ENCODE measurements at places on chromosomes 13 and 19. TPM values are rescaled to one million over a fixed set of nuclear protein-coding genes. Genes with fewer than 3 reads are reported as not detected.

ICAM5 gene
- total RNA-seq: 3.7 TPM

DNA sequence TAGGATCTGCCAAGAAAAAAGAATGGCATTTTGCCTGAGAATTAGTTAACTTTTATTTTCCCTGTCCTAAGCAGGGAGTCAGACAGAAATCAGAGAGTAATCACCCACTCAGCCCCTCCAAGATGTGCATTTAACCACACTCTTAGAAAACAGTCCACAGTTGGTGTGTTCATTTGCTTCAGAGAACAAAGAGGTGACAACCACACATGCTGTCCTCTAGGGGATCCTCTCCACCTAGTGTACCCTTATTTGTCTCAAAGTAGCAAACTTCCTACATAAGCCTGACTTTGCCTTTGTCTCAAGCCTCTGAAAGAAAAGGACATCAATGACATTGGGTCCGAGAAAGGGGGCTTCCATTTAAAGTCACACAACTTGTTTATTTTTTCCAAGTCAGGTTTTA is 107.0 kb upstream of the RFC3 start:
- DNase-seq: peak; percentile 12

DNA sequence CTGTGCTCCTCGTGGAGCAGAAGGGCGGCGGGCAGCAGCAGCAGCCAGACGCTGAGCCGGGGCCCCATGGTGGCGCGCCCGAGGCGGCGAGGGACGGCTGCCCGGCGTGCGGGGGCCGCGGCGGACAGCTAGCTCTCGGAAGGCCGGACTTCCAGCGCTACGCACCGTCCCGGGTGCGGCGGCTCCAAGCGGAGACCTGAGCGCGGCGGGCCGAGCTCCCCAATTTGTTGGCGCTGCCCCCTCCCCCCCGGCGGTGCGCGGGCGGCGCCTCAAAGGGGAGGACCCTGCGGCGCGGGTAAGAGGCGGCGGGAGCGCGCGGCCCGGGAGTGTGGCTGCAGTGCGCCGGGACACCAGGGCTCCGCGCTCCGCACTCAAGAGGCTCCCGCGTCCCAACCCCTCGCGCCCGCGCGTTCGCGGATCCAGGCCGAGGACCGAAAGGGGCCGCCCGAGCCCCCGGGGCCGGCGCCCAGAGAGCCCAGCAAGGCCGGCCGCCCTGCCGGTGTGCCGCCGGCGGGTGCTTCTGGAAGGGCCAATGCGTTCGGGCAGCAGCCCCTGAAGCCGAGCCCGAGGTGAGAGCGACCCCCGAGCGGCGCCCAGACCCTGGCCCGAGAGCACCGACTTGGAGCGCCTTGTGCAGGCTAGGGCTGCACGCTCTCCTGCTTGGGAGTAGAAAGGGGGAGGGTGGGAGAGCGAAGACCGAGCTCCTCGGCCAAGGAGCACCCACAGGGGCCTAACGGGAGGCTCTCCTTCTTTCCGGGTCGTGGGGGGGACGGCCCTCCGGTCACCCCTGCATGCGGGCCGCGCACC is at the start of the genes COL4A1 and COL4A2:
COL4A1 (minus strand) TSS at position 198 of the 807 bp plus-strand sequence; CDS start at position 68, 130 bp downstream.
COL4A2 (plus strand) TSS at position 325 of the 807 bp plus-strand sequence. CDS start 620 bp downstream, outside the sequence.
- peak; percentile 92 for DNase-seq

GRCh38 chr13:88648598-88649373 is 977.6 kb downstream of the SLITRK5 start:
- DNase-seq: no peak

DNA sequence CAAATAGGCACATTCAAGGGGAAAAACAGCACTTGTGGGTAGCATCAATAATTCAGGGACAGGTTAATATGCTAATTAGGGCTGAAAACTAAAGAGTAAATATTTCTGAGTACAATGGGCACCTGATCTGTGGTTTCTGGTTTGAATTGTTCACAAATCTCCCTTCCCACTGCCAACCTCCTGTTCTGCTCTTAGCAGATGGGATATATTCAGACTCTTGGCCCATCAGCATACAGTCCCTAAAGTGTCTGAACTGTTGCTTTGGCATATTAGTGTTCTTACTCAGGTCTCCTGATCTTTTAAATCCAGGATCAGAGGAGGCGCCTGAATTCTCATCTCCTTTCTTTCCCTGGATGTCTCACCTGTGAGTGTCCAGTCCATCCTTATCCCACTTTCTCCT is 8.2 kb upstream of the LRCH1 start:
- no peak for DNase-seq

DNA sequence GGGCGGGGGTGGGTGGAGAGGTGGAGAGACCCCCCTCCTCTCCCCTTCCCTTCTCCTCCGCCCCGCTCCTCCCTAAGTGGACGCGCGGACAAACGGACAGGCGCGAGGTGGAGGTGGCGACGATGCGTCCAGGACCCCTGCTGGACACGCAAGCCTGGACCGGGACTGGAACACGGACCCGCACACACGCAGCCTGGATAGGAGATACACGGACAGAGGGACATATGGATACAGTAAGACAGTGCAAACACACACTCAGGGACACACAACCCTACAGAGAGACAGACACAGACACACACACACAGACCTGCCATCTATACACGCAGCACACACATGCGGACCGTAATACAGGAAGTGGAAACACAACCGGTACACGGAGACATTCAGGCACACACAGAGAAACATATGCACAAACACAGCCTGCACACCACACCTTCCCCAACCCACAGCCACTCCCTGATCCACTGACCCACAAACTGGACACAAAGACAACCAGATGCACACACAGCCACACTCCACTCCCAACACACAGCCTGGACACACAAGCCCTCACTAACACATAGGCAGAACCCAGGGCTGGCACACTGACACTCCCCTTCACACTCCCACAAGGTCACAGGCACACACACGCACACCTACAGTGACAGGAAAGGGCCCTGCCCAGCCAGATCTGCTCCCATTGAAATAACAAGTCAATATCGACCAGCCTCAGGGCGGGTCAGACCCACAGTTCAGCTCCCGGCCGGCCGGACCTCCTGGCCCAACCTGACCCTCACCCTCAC is 696 bp upstream of the ERFL start:
- peak; percentile 74 for DNase-seq

DNA sequence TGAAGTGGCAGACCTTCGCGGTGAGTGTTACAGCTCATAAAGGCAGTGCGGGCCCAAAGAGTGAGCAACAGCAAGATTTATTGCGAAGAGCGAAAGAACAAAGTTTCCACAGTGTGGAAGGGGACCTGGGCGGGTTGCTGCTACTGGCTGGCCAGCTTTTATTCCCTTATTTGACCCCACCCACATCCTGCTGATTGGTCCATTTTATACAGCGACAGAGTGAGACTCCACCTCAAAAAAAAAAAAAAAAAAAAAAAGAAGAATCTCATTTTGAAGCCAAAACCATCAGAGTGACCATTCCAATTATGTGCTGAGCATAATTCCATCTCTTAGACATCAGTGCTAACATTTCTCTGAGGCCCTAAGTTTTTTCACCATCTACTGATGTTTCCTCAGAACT is 1.9 kb upstream of the ZNF552 start:
- DNase-seq: no peak

GRCh38 chr13:108629181-108629752 is at the start of gene MYO16:
TSS of gene MYO16 (plus strand) at chr13:108629611. CDS start at chr13:108629845, 234 bp downstream.
- DNase-seq: no peak

DNA sequence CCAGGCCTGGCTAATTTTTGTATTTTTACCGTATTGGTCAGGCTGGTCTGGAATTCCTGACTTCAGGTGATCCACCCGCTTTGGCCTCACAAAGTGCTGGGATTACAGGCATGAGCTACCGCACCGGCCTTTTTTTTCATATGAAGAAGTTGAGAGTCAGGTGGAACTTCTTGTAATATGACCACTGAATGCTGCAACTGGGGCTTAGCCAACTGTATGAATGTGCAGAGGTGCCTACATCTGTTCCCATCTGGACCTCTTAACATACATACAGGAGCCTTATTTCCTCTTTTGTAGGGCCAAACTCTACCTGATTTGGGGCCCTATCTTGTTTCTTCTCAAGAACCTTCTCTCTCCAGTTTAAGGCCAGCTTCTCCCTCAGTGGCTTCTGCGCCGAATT is 11.9 kb upstream of the GGACT start:
- DNase-seq: no peak

DNA sequence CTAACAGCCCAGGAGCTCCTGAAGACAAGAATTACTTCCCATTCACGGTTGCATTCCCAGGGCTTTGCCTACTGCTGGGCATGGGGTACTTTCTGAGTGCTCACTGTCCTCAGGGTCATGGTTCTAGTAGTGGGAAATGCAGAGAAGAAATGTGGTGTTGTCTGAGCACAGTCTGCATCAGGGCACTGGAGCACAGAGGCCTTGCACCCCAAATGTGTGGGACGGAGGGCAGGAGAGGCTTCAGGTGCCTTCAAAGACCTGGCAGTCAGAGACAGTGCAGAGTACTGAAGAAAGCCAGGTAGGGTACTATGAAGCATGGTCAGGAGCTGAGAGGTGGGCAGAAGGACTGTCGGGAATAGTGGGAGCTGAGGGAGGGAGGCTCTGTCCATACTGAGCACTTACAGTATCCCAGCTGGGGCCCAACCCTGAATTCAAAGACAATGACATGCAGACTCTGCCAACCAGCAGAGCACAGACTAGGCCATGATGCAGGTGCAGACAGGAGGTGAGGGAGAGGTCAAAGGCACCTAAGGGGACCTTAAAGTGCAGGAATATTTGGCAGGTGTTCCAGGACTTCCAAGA is 144.4 kb downstream of the USP12 start:
- DNase-seq: no peak

GRCh38 chr13:57352114-57352513 is 185.1 kb downstream of the PRR20E start:
- DNase-seq: no peak

DNA sequence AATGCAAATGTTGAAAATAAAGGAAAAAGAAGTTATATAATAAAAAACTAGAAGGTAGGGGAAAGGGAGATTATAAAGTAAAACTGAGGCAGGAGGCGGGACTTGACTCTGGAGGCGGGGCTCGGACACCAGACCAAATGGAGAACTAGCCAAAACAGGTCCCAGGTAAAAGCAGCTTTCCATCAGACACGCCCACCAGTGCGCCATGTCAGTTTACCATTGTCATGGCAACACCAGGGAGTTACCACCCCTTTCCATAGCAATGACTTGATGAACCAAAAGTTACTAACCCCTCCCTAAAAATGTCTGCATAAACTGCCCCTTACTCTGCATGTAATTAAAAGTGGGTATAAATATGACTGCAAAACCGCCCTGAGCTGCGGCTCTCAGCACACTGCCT is 70.9 kb downstream of the PEPD start:
- DNase-seq: no peak

ZIC5 gene
- 45.9 TPM for total RNA-seq

DNA sequence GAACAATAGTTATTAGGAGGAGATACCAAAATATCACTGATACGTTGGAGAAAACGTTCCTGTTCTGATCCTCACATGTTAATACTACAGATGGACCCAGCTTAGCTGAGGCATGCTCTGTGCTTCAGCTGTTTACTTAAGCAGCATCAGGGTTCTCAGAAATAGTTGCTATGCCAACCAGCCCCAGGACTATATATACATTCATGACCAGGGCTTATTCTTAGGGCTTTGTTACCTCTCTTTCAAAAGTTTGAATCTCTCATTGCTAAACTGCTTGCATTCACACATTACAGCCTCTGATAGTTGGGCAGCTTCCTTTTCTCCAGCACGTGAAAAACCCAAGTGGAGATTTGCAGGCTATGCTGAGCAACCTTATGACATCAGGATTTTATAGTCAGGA is 800.4 kb downstream of the DIAPH3 start:
- DNase-seq: no peak

GRCh38 chr13:105587786-105588185 is 947.7 kb downstream of the EFNB2 start:
- peak; percentile 7 for DNase-seq

FARP1 gene
- total RNA-seq: 26.1 TPM

ZNF677 gene
- total RNA-seq: 1.0 TPM

ATP1A3 gene
- 11.9 TPM for total RNA-seq

GRCh38 chr19:19507354-19507753 is 8.0 kb downstream of the TSSK6 start:
- DNase-seq: no peak

Measured in H7 (cell line).